ENCODE measurements at places on chromosomes 5 and 9. TPM values are rescaled to one million over a fixed set of nuclear protein-coding genes. Genes with fewer than 3 reads are reported as not detected.

RASEF gene
- not detected for total RNA-seq

C1QTNF2 gene
- total RNA-seq, result not detected

- H3K4me1 ChIP-seq, result peaks cover 2% of the 10 kb centered on the region
- H3K27me3 ChIP-seq, result peaks cover 1% of the 10 kb centered on the region
- H3K27ac ChIP-seq, result no peak overlapping the region
- H3K4me3 ChIP-seq, result no peak overlapping the region
These were observed 116.4 kb upstream of the FST start for GRCh38 chr5:53364061-53364460.

PCDHAC1 gene
- total RNA-seq, result not detected

ORM2 gene
- not detected for total RNA-seq
